ENCODE measurements at places on chromosomes 6 and 20.

DNA sequence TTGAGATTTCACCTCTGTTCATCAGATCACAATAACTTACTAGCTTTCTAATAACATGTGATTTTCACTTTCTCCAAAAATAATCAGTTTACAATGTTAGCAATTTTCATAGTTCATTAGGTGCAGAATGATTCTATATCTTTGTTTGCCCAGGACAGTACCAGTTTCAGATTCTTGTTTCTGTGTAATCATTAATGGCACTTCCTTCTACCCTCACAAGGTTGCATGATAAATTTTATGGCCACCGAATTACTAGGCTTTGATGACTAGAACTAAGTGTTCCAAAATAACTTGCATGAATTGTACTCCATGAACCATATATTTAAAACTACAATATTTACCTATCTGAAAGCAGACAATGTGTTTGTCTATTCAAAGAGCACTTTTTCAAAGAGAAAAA, 442.3 kb downstream of the EPHA7 start:
- no peak for DNase-seq

GRCh38 chr6:56759521-56759920, 116.8 kb upstream of the DST start:
- no peak for DNase-seq

- DNase-seq = no peak
Measured at GRCh38 chr6:143064271-143064670, 3.6 kb downstream of the AIG1 start.

DNA sequence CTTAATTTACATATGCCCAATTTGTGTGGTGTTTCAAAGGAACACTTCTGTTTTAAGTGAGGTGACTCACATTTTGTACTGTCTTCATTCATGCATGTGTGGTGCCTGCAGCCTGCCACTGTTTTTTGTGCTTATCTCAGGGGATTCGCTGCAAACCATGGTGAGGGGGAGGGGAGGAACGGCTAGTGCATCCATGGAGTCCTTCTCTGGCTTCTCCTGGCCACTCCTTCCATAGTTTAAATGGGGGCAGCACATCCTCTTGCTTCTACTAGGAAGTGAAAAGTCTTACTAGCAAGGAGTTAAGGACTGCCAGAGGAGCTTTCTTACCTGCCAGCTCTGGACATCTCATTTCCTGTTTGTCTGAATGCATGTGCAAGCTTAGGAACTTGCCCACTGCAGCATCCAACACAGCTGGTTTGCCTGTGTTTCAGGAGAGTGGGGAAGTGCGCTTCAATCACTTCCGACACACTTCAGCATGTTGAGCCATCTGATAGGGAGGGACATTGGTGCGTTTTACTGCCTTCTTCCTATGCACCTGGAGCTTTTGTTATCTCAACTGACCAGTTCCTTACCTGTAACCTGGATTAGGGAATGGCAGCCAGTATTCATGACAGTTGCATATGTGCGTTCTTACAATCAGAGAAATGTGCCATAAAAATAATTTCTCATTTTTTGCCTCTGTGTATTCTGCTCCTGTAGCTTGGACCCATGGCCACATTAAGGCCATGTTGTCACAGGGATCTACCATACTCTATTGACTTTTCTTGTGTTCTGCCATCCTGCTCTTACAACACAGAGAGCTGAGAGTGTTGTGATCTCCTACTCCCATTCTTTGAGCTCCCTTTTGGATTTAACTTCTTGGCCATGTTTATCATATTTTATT, 211.3 kb downstream of the ARID1B start:
- no peak for DNase-seq

DNA sequence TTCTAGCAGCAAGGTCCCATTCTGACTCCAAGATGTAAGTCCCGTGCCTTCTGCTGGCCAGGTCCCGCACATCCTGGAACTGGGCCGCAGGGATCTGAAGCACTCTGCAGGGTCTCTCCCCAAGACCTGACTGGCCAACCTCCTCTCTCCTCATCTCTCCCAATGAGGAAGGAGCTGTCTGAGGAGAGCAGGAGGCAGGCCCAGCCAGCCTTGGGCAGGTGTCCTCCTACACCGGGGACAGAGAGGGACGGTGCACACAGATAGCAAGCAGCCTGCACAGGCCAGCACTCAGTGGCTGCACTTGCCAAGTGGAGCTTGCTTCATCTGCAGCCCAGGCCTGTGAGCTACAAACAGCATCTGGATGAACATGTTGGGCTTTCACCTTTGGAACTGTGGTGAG, 76.8 kb upstream of the CD93 start:
- no peak for DNase-seq

GRCh38 chr6:149840345-149841075, 23.6 kb downstream of the LRP11 start:
- DNase-seq = no peak

DNA sequence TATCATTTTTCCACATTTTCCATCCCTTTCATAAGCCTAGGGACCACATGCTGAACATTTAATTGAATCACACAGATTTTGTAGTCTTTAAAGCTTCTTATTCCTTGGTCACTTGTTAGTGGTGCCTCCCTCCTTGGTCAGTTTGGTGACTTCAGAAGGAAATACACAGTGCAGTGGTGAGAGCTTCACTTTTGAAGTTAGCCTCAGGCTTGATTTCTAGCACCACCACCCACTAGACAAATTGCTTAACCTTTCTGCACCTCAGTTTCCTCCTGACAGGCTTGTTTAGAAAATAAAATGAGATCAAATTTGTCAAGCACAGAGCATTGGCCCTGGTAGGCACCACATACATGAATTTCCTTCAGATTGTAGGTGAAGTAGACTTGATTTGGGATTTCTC, 91.7 kb downstream of the FOXO3 start:
- no peak for DNase-seq

DNA sequence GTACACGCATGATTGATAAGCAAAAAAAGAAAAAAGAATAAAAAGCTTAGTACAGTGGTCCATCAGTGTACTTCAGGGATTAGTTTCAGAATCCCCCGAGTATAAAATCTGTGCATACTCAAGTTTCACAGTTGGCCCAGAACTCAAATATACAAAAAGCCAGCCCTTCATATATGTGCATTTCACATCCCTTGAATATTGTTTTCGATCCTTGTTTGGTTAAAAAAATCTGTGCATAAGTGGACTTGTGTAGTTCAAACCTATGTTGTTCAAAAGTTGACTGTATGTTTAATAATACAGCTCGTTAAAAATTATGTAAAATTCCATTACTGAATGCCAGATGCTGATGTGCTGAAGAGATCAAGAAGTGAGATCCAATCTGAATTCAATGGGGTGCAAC, 54.2 kb downstream of the LHFPL5 start:
- DNase-seq = no peak

GRCh38 chr6:140670021-140670420, 1295.6 kb upstream of the CITED2 start:
- DNase-seq = no peak

DNA sequence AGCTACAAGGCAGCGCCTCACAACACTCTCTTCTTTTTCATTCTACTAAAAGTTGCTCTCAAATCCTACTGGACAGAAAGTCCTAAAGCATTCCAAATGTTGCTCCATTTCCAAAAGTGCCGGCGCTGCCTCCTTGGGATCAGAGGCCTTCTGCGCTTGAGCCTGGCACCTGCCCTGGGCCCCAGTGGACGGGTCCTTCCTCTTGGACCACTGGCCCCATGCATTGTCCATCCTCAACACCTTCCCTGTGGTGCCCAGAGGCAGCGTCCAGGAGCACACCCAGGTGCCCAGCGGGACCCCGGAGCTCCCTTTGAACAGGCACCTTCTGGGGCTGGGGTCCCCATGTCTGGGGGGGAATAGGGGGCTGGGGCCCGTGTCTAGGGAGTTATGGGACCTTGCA, 205.2 kb downstream of the ERMARD start:
- no peak for DNase-seq

- DNase-seq = no peak
Measured at GRCh38 chr20:10524643-10525042, 89.5 kb downstream of the SLX4IP start.

GRCh38 chr20:7355051-7355450, 585.2 kb downstream of the HAO1 start:
- no peak for DNase-seq

DNA sequence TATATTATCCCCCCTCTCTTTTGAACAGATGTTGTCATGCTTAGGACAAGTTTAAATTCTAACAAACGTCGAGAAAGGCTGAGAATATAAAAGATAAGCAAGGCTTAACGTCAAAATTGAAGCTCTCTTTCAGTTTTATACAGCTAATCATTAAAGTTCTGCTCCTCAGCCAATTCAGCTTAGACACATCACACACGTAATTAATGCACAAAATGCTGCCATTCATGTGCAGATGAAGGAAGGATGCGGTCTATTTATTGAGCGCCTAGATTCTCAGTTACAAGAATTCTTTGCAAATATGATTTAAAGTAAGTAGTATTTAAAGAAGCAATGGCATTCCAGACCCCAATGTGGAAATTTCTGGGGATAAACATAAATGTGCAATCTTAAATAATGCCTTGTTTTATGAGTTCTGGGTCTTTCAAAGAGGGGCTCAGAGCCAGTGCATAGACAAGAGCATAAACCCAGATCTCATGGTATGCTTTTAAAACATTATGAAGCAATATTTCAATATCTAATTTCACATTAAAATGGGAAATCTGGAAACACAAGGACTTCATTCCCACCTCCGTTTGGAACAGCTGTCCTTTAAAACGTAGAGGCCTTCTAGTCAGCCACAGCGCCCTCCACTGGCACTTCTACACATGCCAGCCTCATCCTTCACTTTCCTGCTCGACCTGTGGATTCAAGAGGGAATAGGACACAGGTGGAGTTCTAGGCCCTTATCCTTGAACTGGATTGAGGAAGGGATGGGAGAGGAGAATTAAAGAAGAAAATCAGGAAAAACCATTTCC, 85.8 kb downstream of the LYRM4 start:
- no peak for DNase-seq

DNA sequence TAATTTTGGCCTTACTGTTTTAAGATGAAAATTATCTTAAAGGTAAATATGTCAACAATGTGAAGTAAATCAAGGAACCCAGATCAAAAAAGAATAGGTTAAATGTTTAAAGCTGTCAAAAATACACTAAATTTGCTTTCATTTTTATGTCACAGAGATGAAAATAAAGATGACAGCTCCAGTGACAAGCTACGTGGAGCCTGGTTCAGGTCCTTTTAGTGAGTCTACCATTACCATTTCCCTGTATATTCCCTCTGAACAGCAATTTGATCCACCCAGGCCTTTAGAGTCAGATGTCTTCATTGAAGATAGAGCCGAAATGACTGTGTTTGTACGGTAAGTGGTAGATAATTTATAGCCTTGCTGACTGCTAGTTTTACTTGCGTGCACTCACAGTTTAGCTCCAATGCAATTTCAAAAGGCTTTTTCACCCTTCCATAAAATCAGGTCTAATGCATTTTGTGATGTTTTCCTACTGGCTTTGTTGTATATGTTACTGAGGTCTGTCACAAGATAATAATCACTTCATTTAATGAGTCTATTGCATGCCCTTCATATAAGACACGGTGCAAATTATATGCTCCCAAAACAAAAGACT, 1.9 kb downstream of the HEBP2 start:
- DNase-seq = no peak

DNA sequence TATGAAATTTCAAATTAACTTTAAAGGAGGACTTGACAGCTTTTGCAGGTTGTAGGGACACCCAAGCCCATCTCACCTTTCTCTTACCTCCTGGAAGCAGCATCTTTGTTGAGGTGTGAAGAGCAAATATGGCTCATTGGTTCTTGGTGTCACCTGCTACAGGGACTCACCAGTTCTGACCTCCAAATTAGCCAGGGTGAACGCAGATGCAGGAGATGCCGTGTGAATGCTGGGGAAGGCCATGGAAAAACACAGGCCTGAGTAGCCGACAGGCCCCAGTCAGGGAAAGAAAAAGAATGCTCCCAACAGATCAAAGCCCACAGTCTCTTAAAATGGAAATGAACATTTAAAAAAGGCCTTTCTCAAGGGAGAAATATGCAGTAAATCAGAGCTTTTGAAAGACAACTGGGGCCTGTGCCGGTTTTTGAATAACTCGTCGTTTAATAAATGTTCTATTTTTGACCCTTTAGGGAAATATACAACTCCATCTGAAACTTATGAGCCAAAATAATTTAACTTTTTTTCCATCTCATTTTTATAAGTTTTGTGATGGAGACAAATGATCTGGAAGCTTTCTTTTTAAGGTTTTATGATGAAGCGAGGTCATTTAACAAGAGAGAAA, 167.5 kb downstream of the CD83 start:
- no peak for DNase-seq

DNA sequence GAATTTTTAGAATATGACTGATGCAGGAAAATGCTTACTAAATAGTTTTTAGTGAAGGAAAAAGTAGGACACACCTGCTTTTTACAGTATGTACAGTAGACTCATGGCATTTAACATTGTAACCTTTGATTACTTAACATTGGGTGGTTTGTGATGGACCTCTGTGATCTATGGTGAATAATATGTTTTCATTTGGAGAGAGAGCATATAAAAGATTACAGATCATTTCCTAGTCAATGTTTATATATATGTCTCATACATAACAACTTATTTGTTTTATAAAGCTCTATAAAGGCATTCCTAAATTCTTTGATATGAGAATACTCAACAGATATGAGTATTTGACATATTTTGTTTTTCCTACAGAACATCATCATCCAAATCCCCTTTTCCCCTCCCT, 129.3 kb upstream of the PDE7B start:
- no peak for DNase-seq

- DNase-seq = no peak
Measured at GRCh38 chr20:8151372-8151771, 19.3 kb downstream of the PLCB1 start.

DNA sequence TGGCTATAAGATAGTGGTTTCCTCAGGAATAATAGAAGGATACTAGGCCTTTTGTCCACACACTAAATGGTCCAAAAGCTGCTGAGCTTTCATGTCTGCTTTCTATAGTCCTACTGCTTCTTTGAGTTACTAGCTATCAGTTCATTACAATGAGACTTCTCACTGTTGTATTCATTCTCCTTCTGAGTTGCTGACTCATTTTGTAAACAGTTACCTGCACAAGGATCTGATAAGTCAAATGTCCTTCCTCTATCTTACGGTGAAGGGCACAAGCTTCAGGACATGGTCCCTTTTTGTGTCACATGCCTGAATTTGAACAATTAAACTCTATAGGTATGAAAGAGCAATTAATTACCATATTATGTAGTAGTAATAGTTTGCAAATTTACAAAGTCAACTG, 90.5 kb downstream of the MAN1A1 start:
- no peak for DNase-seq

- no peak for DNase-seq
Measured at GRCh38 chr20:16785226-16785625, 37.1 kb downstream of the OTOR start.

GRCh38 chr20:57061051-57061900, 205.2 kb downstream of the BMP7 start:
- no peak for DNase-seq

GRCh38 chr6:18491308-18492045, 104.3 kb downstream of the RNF144B start:
- no peak for DNase-seq

- no peak for DNase-seq
Measured at GRCh38 chr20:38187517-38187916, 22.4 kb upstream of the TGM2 start.

DNA sequence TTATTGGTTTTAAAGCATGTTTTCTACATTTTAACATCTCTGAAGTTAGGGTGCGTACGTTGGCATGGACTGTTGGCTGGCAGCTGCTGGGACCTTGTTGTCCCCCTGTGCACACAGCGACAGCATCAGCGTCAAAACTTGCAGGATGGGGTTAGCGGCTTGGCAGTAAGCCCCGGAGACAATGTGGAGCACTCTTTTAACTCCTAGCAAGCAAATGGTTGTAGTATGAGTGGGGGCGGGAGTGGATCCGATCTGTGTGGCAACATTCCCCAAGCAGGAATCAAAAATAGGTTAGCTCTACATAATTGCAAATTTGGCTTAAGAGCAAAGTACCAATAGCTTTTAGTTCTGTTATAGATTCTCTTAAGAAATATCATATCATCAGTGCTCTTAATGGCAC, 70.1 kb downstream of the NRN1 start:
- DNase-seq = no peak

Data from CD8-positive, alpha-beta memory T cell (primary cell).